GM23248 (cell line): ENCODE measurements at places on chromosomes 12 and 14. TPM values are rescaled to one million over a fixed set of nuclear protein-coding genes. Genes with fewer than 3 reads are reported as not detected.

DNA sequence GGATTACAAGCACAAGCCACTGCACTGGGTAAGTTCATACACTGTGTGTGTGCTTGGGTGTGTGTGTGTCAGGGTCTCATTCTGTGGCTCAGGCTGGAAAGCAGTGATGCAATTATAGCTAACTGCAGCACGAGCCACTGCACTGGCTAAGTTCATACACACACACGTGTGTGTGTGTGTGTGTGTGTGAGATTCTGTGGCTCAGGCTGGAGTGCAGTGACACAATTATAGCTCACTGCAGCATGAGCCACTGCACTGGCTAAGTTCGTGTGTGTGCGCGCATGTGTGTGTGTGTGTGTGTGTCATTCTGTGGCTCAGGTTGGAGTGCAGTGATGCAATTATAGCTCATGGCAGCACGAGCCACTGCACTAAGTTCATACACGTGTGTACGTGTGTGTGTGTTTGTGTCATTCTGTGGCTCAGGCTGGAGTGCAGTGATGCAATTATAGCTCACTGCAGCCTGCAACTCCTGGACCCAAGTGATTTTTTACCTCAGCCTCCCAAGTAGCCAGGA is 85.4 kb downstream of the HECTD1 start:
- peak; percentile 26 for DNase-seq

GRCh38 chr12:105384220-105384619 is 53.7 kb downstream of the C12orf75 start:
- no peak for DNase-seq

GRCh38 chr12:24918596-24918995 is 30.3 kb downstream of the BCAT1 start:
- no peak for DNase-seq

DNA sequence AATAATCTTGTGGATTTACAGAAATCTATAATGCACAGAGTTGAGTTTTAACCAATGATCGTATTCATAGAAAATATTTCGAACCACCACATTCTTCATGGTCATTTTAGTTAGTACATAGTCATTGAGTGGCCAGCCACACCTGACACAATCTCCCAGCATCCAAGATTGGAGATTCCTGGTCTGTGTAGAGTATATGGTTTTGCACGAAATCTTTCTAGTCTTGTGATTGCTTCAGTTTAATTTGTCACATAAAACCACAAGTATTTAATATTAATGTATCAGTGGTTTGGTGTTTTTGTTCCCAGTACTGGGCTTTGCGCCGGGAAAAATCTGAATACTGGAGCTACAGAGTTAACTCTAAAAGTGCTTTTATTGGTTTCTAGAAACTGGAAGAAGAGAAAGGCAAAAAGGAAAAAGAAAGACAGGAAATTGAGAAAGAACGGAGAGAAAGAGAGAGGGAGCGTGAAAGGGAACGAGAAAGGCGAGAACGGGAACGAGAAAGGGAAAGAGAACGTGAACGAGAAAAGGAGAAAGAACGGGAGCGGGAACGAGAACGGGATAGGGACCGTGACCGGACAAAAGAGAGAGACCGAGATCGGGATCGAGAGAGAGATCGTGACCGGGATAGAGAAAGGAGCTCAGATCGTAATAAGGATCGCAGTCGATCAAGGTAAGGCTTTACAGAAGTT is 33.4 kb upstream of the PSEN1 start:
- DNase-seq: no peak

DNA sequence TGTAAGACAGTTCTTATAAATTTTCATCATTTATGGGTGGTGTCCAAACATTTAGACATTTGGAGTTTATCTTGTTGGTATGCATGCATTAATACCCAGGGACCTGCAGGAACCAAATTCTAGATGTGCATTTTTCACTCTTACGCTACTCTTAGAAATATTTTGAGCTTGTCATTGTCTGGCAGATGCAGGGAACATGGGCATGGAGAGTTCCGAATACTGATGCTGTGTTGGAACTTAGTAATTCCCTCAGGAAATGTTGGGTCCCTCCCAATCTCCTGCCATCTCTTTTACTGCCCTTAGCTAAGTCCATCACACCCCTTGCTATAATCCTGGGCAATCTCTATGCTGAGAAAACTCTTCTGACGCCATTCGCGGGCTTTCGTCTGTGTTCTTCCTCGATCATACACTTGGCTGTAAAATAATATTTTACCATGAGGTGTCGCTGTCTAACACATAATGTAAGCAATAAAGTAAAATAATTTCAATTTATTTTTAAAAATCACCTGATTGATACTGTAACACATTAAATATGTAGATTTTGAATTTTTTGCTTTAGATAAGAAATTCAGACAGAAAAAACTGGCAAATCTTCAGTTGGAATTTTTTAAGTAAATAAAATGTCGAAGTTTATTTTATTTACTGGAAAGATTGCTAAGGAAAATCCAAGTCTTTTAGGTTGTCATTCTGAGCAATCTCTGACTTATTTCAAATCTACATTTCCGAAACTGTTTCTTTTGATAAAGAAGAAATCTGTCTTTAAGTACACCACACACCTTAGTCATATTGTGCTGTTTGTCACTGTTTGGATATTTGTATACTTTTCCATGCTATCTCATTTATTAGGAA is 304.1 kb upstream of the SSTR1 start:
- DNase-seq: peak; percentile 72

Gene KRT6A
- total RNA-seq: not detected in 2 replicates

DNA sequence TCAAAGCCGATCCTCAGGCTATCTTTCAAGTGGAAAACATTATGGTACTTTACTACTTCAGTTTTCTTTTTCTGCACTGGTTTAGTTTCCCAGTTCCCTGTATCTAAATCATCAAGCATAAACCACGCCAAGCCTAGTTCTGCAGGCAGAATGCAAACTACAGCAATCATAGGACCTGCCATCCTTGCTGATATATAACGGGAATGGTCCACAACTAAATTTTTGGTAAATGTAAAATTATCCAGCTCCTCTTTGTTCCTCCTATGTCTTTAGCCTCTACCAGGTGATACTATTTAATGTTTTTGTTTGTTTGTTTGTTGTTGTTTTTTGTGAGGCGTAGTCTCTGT is 19.3 kb upstream of the PALS1 start:
- no peak for DNase-seq

DNA sequence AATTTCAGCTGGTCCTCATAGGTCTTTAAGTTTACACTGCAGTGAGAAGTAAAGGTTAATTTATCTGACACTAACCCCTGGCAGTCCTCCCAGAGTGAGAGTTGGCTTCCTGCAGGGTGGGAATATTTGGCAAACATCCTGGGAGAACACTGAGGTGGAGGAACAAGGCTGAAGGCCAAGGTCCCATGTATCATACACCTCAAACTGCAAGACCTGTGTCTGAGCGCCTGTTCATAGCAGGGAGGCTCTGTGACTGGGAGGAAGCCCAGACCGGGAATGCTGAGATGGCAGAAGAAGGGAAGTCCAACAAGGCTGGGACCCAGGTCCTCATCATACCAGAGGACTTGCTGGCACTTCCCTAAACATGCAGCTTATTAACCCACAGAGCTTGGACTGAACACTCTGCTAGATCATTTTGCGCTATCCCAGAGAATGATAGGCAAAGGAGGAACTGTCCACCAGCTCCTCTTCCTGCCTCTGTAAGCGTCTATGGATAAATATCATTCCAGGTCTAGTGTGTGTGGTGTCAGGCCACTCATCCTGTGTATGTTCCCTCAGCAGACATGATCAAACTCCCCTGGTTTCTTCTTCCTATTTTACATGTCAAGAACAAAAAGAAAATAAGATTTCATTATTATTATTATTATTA is 199.6 kb upstream of the CNOT2 start:
- no peak for DNase-seq

Gene SLC7A8
- total RNA-seq: 2.7 and 6.7 TPM in 2 replicates

DNA sequence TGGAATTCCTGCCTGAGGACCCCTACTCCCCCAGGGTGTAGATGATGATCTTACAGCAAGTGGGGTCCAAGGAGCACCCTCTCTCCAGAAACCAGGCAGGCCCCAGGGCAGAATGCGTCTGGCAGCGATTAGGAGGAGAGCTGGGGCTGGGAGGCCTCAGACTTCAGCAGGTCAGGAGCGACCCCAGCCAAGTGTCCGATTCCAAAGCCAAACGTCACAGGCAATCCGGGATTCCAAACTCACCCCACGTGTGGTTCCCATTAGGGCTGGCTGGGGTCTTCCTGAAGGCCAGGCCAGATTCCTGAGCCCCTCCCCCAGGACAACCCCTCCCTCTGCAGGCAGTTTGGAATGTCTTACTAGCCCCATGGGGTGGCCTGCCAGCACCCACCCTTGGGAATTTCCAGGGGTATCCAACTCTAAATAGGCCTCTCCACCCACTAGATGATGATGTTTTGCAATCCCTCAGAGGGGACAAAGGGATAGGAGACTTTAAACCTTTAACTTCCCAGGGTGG is 17.3 kb upstream of the FIGNL2 start:
- DNase-seq: no peak

GRCh38 chr14:55109836-55110235 is 19.2 kb upstream of the LGALS3 start:
- DNase-seq: no peak
